ENCODE measurements at places on chromosomes 5 and 9. TPM values are rescaled to one million over a fixed set of nuclear protein-coding genes. Genes with fewer than 3 reads are reported as not detected.

GRCh38 chr9:1941989-1942388 lies 73.2 kb upstream of the SMARCA2 start:
- DNase-seq: no peak

DNA sequence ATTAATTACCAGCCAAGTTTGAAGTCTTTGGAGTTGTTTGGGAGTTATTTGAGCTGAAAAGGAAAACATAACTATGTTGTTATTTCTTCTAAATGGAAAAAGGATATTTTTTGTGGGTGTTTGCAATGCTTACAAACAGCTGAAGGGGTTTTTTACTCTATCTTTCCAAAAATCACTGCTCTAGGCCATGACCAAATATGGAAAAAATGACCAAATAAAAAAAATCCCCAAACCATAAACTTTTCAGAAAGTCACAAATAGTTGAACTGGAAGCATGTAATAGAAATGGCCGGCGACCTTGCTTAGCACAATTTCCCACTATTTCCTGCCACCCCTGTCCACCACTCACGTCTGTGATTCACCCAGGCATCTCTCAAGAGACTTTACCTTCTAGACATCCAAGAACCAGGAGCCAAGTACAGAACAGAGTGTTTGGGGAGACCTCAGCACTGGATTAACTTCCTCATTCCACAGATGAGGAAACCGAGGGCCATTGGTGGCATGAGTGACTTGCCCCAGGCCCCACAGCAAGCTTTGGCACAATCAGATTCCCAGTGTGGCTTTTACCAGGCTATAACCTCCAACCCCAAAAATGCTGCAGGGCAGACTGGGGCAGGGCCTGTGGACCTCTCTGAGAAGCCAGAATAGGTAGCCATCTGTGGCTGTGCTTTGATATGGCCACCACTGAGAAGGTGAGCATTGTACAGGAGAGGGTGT lies 84.5 kb downstream of the NRG2 start:
- DNase-seq: no peak

- DNase-seq: no peak
Measured at GRCh38 chr5:87359106-87359505, 53.6 kb downstream of the CCNH start.

DNA sequence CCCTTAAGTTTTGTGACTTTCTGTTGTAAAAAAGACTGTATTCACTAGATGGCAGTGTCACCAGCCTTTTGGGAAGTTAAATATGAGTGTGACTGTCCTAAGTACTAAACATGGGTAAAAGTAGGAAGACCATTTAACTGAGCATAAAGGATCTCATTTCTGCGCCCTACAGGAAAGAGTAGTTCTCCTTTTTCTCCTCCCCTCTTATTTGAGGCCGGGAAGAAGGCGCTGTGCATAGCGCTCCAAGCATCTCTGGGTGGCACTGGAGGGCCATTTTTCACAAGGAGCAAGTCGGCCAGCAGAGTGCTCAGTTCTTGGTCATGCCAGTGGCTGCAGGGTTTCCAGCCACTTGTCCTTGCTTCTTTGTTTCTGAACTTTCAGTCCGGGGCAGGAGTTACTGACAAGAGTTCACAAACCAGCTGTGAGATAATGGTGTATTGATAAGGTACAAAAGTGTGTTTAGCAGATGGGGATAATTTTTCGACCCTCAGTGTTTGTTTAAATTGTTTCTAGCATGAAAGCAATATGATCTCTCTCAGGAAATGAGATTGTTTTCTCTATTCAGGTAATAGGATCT lies 227.6 kb upstream of the DMRT1 start:
- peak; percentile 87 for DNase-seq

The CDH10 gene
- total RNA-seq: not detected
